GM13977 (cell line): ENCODE measurements at places on chromosomes 1 and 21.

GRCh38 chr1:209707308-209707707 lies 2.7 kb downstream of the HSD11B1 start:
- DNase-seq, result no peak

GRCh38 chr1:24125456-24125855 lies 13.5 kb upstream of the MYOM3 start:
- DNase-seq, result no peak

DNA sequence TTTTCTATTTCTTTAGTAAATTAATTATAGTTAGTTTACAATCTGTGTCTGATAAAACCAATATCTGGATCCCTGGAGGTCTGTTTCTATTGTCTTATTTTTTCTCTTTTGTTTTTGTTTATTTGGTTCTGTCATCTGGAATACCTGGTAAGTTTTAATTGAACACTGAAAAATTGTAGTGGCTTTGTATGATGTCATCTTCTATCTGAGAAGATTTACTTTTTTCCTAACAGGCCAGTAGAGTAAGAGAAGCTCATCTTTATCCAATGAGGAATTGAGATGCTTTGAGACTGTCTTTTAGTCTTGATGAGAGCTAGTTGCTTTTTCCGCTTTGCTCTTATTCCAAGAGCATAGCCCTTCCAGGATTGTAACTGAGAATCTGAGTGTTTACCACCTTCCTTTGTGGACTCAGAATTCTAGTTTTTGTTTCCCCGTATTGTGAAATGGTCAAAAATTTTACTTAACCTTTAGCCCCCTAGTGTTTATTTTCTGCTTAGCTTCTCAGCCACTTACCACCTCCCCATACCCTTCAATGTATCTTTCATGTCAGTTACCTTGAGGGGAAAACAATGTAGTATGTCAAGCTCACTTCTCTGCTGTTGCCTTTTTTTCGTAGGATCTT lies 25.0 kb downstream of the PTGFRN start:
- DNase-seq, result peak; percentile 41

DNA sequence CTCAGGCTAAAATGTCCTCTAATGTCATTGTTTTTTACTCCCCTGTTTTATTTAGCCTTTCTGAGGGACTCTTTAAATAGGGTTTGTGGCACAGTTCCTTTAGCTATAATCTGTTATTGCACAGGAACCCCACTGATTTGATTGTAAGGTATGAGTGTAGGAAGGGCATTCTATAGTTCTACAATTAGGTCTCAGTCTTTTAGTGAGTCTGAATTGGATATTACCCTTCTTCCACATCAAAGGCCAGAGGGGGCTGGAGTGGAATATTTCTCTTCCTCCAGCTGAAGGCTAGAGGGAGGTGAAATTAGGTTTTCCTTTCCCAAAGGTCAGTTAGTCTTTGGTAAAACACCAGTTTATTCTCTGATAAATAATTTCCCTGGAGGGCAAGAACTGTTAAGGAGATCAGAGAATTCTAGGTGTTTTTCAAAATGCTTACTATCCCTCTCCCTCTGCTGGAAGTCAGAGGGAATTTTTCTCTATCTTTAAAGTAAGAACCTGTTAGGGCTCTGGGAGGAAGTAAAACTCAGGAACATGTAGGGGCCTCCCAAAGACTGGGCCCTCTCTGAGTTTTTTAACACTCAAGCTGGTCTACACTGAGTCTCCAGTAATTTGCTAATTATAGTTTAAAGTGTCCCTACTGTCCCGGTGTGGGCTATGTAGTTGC lies 176.3 kb upstream of the ZNHIT6 start:
- DNase-seq, result no peak

DNA sequence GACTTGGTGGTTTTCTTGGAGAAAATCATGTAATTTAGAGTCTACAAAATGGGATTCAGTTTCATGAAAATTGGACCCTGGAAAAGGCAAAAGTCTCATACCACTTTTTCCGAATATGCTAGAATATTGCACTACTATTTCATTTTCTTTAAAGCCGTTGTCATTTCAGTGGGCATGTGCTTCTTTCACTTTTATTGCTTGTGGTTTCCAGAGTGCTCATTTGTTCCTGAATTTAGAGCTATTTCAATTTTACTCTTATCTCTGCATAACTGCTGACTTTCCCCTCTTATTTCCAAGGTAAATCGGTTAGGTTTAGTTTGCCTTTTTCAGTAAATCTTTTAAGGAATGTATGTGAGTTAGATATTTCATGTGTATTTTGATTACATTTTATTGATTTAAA lies 11.6 kb downstream of the HHAT start:
- DNase-seq, result no peak

DNA sequence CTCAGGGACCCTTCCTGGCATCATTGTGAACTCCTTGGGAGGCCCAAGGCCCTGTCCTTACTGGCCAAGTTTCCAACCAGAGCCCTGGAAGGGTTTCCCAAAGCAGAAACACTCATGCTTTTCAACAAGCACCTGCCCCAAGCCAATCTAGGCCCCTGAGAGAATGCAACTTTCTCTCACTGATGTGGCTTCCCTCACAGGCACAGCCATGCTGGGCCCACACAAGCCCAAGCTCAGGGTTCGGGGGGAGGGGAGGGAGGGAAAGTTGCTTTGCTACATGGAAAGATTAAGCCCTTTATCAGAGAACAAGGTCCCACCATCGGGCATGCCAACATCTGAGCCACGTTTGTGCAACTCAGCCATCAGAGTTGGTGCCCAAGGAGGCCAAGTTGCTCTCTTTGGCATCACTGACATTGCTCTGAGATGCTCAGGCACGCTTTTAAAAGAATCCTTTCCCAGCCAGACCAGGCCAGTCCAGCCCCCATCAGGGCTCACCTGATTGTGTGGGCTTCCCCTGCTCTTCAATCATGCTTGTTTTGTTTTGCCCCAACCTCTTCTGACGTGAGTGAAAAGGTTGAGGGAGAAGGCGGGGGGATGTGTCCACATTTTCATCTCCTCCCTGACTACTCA lies 43.5 kb downstream of the RIMS3 start:
- no peak for DNase-seq

- no peak for DNase-seq
Measured at GRCh38 chr1:8409606-8410005, 91.7 kb downstream of the SLC45A1 start.

DNA sequence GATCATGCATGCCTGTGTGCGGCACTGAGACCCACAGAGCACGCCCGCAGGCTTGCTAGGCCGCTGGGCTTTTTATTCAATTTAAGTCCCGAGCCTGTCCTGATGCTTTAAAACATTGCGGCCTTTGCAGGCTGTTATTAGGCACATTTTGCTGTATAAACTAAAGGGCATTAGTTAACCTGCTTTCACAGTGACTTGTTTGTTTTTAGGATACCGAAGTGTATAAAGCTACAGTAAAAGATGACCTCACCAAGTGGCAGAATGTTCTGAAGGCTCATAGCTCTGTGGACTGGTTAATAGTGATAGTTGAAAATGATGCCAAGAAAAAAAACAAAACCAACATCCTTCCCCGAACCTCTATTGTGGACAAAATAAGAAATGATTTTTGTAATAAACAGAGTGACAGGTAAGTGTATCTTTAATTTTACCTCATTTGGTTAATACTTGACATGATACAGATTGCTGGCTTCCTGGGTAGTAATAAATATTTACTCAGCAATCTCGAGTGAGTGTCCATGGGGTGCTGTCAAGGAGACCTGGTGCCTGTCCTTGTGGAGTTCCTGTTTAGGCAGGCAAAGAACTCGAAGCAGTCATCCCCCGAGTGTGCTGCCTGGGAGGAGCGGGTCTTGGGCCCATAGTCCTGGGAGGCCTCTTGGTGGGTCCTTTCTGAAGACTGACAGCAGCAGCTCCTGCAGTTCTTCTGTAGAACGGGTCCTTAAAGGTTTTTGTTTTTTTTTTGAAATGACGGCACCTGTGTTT lies 40.1 kb downstream of the TRAPPC10 start:
- no peak for DNase-seq

GRCh38 chr1:235631816-235632215 lies 17.8 kb downstream of the GNG4 start:
- no peak for DNase-seq

DNA sequence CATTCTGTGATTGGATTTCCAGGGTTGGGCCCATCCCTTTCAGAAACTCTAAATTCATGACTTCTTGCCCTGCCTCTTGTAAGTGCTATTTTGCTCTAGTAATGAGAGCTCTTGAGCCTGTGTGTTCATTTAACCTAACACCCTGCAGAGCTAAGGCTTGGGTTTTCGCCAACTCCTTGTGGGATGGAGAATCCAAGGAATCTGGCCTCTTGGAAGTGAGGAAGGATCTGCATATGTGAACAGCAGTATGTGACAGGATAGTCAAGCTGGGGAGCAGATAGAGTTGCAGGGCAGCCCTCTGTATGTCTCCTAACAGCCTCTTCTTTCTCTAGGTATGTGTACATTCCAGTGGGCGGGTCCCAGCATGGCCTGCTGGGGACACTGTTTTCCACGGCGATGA lies 258.9 kb downstream of the HHAT start:
- no peak for DNase-seq

DNA sequence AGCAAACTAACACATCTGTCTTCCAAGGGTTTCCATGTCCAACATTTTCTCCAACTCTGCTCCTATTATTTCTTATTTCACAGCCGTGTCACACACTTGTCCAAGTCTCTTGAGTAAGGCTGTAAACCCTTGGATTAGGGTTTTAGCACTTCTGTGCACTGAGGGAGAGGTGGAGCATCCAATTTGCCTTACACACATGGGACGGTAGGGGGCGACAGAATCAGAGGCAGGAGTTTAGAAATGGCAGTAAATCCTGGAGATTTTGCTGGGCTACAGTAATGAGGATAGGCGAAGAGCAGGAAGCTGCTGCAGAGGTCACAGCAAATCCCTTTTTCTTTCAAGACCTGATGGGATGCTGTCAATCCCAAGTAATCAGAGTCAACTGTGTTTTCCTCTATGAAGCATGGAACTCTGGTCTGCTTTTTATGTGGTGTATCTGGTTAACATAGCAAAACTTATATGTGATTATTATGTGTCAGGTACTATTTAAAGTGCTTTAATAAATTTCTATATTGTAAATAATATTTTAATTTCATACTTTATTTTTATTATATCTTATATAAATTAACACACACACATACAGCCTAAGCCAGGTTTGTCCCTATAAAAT lies 15.4 kb upstream of the LCE5A start:
- DNase-seq, result no peak

- DNase-seq, result no peak
Measured at GRCh38 chr1:200895443-200895789, 716 bp downstream of the INAVA start.

- peak; percentile 83 for DNase-seq
Measured at GRCh38 chr1:39098546-39099250, 72.5 kb downstream of the NDUFS5 start.

DNA sequence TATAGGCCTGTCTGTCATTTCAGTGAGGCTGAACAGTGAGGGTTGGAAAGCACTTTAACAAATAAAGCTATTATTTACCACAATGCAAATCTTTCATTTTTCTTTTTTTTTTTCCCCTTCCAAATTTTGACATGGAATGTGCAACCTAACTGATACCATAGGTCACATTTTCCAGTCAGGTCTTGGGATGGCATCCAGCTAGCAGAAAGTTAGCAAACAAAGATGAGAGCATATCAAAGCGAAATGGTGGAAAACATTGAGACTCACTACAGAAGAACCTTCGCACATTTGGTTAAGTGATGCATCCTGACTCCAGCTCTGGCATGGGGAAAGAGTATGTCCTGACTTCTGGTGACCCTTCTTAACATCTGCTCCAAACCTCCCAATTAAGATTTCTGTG lies 105.1 kb upstream of the L1TD1 start:
- DNase-seq, result no peak

DNA sequence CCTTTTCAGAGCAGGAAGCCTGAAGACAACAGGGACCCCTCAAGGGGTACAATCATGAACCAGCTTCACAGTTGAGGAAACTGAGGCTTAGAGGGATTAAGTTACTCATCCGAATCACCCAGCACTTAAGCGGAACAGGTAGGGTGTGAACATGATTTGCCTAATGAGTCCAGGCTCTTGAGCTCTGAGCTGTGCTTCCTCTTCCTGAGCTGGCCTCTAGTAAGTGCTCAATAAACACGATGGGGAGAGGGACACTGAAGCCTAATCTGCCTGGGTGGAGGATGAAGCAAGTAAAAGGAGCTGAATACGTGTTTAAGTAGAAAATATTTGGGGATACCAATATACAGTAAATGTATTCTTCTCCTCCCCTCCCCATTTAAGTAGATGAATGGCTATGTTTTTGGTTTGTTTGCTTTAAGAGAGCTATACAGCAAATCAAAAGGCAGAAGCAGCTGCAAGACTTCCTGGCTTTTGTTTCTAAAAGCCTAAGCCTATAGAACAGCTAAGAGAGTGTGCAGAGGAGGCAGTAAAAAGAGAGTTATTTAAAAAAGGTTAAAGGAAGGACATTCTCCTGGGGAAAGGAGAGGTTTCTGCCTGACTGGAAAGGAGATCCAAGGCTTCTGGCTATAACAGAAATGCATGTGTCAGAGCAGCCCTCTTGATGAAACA lies 20.5 kb downstream of the STPG1 start:
- no peak for DNase-seq

DNA sequence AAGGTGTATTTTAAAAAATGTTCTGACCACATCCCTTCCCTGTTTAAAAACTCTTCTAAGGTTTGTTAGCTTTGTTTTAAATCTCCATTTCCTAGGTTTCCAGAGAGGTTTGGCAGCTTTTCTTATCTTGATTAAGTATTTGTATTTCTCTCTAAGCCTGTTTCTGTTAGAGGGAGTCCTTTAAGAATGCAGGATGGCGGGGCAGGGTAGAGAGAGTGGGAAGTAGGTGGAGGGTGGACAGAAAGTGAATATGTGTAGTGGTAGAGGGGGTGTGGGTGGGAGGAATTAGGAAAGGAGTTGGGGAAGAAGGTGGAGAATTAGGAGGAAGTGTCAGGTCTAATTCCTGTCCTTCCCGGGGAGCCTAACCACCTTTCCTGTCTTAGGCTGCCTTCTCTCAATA lies 21.2 kb upstream of the SERBP1 start:
- no peak for DNase-seq

- DNase-seq, result peak; percentile 92
Measured at GRCh38 chr1:116570358-116571214, at the start of gene CD58. TSS of gene CD58 (minus strand) at chr1:116571026. CDS start at chr1:116570972, 54 bp downstream.

GRCh38 chr1:198304431-198304830 lies 147.6 kb downstream of the NEK7 start:
- no peak for DNase-seq

GRCh38 chr1:107793896-107794453 lies 171.0 kb downstream of the VAV3 start:
- no peak for DNase-seq

GRCh38 chr1:54919367-54920359 lies 32.7 kb upstream of the DHCR24 start:
- no peak for DNase-seq
